ENCODE measurements at places on chromosomes 2 and 18.

DNA sequence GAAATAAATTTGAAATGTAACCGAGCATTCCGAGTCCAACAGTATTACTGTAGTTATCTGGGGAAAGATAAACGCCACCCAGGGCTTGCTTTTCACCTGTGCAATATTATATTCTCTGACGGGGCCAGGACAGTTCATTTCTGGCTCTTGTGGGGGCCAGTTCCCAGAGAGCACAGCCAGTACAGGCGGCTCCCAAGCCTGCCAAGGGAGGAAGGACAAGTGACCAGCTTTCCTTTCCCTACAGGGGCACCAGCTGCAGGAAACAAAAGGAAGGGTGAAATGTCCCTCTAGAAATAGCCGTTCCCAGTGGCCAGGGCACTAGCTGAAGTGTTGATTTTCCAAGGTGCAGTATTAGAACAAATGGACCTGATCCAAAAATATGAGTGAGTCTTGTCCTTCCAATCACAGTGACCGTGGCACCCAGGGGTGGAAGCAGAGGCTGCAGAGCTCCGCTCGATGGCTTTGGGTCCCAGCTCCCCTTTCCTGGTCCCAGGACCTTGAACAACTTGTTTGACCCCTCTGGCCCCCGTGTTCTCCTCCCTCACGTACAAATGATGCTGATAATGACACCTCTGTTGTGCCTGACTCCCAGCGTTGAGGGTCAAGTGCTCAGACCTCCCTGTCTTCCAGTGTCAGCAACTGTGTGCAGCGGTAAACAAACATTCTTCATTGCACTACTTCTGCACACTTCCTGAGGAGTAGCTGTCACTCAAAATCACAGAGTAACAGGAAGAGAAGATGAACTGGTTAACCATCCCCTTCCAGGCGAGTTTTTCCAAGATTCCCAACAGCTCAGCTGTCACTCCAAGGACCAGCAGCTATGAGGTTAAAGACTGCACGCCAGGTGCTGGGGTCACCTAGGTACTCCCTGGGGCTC is 40.9 kb downstream of the GYPC start:
- DNase-seq, result no peak

GRCh38 chr18:65093346-65093745 is 657.5 kb upstream of the CDH7 start:
- DNase-seq, result no peak

- no peak for DNase-seq
Observed at GRCh38 chr2:118750959-118751565, 96.4 kb downstream of the EN1 start.

GRCh38 chr2:39706945-39707344 is 41.2 kb downstream of the TMEM178A start:
- no peak for DNase-seq

DNA sequence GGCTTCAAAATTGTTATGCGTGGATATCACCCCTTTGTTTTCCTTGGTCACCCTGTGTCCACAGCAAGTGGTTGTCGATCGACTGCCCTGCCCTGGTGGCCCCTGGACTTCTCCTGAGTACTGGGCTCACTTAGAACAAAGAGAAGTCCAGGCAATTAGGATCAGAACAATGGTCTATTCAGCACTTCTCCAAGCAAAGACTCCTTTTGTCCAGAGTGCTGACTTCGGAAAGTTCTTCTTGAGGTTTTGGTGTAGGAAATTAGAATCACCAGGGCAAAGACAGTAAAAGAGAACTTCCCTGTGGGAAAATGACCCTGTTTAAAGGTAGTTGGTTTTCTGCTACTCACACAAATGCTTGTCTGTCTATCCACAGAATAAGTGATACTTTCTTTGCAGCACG is 173.9 kb downstream of the FHOD3 start:
- DNase-seq, result no peak

DNA sequence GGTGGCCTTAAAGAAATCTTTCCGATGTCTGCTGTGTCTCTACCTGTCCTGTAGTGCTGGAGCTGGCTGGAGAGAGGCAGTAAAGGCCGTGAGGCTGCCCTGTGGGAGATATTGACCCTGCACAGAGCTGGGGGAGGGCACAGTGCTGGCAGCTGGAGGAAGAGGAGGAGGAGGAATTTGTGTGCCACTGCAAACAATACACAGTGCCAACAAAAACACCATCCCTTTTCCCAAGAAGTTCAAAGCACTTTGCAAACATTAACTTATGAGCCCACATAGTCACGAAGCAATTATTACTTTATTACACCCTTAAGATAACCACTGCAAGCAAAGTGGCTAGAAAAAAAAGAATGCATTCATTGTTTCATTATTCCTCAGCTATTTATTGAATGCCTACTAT is 45.0 kb upstream of the CYTIP start:
- DNase-seq, result no peak

- no peak for DNase-seq
Observed at GRCh38 chr2:73994178-73994831, 9.6 kb downstream of the TET3 start.

DNA sequence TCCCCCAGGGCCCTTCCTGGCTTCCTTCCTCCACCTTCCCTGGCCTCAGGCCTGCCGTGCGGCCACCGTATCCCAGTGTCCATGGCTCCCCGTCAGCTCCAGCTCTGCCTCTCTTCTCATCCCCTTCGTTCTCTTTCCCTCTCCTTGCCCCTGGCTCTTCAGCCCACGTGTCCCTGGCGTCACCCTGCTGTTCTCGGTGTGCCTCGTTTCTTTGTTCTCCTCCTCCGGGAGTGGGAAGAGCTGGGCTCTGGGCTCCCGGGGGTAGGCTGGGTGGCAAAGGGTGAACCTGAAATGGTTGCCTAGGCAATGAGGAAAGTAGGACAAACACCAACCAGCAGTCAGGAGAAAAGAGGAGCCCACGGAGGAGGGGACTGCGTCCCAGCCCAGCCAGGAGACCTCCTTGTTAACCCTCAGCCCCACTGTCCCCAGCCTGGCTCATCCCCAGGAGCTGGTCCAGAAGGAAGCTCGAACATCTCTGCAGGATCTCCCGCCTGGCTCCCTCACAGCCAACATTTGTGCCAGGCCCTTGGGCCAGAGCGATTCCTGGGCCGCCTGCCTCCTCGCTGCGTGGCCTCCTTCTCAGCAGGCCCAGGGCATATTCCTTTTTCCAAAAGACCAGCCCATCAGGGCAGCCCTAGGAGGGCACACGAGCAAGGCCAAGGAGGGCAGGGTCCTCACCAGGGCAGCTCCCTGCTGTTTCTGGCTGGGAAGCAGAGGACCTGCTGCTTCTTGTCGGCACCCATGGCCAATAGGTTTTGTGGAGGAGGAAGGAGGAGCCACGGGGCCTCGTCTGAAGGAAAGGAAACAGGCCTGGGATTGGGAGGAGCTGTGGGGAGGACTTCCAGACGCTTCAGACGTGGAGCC is 30.9 kb upstream of the DNMT3A start:
- DNase-seq, result no peak

GRCh38 chr2:99812426-99812825 is 322.6 kb upstream of the REV1 start:
- DNase-seq, result peak; percentile 53

- peak; percentile 52 for DNase-seq
Observed at GRCh38 chr2:150160058-150160457, 327.4 kb downstream of the RND3 start.

GRCh38 chr2:33498291-33498956 is 22.0 kb downstream of the RASGRP3 start:
- no peak for DNase-seq

GRCh38 chr2:98297817-98298682 is 48.2 kb upstream of the CNGA3 start:
- no peak for DNase-seq

DNA sequence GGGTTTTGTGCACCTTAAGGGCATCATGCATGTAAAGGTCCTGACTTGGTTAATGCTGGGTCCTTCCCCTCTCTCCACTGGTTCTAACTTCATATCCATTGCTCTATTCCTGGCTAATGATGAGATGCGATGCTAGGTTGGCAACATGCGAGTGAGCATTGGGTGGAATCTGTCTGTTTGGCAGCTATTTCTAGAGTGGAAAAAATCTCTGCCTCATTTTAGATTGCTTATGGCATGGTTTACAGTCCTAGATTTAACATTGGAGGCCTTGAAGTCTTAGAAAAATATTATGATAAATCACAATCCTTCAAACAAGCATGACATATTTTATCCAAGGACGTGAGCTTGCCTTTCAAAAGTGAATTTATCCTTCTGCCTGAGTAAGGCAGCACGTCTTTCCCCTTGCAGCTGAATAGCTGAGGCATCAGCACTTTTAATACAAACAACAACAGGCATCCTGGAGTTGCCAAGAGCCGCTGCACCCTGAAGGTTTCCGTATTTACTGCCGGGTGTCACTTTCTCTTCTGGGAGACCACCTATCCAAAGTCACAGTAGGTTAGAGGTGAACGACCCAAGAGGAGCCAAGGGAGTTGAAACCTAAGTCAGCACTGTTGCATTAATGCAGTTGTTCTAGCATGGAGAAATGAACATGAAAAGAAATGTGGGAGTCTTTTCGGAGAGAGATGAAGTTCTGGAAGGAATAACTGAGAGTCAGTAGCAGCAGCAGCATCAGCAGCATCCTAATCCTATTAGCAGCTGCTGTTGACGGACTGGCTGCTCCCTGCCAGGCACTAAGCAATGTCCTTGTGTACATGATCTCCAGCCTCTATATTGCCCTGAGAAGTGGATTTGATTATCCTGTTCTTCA is 78.4 kb downstream of the MAPK4 start:
- DNase-seq, result no peak

- DNase-seq, result no peak
Observed at GRCh38 chr2:218717262-218717661, 6.6 kb downstream of the TTLL4 start.

DNA sequence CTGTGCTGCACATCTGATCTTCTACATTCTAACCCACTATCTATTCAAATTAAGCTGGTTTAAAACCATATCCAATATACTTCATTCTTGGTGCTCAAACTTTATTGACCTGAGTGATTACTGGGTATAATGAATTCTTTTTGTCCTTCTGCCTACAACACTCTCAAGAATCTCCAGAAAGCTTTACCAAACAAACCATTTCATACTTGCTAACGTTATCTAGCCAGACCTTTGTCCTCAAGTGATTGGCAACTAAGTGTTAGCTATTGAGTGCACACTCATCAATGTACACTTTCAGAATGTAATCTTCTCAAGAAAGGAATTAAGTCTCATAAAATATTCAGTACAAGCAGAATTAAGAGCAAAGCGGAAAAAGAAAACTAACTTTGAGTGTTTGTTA is 1.4 kb downstream of the SUCLG1 start:
- DNase-seq, result no peak

GRCh38 chr18:62716619-62717168 is 1.4 kb downstream of the PHLPP1 start:
- no peak for DNase-seq

DNA sequence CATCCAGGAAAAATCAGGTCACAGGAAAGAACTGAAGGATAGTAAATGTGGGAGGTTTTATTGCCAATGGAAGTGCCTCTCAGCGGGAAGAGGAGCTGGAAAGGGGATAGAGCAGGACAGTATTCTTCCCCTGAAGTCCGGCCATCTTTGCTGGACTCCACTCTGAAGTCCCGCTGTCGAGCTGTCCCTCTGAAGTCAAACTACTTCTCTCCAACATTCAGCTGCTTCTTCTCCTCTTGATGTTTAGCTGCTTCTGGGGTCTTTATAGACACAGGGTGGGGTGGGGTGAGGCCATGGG is 23.5 kb upstream of the SLC39A10 start:
- DNase-seq, result no peak

DNA sequence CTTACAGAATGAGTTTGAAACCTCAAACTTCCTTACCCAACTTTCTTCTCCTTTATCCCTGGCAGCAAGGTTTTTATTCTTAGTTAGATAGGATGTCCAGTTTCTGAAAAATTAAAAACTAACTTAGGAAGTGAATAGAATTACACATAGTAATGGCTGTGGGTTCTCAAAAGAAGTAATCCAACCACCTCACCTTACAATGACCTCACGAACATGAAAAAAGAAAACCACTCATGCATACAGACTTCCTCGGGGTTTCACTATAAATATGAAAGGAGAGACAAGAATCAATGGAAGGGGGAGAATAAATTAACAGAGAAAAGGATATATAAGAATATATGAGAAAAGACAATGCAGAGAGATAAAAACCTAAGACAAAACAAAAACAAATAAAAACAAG is 1044.3 kb upstream of the KLHL29 start:
- no peak for DNase-seq

- DNase-seq, result no peak
Observed at GRCh38 chr18:35474884-35475283, 22.9 kb downstream of the INO80C start.

GRCh38 chr2:51011254-51011653 is 20.7 kb downstream of the NRXN1 start:
- DNase-seq, result no peak

DNA sequence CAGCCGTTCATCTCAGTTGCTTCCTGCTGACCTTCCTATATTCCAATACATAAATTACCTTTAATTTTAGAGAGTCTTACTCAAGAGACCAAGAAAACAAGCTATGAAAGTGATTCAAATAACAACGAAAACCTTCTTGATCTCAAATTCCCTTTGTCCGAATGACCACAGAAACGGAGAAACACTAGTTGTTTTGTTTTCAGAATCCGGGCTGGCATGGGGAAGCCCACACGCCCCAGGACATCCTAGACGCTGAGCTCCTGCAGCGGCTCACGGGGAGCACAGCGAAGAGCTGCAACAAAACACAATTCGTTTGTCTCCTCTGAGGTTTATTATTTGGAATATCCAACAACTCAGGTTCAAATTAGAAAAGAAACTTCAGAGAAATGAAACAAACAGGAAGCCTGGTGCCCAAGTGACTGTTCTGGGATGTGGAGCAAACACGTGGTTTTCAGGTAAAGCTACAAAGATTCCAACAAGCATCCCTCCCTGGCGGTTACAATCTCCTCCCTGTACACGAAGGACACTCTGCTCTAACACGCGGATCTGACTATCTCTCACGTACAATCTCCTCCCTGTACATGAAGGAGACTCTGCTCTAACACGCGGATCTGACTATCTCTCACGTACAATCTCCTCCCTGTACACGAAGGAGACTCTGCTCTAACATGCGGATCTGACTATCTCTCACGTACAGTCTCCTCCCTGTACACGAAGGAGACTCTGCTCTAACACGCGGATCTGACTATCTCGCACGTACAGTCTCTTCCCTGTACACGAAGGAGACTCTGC is 237.5 kb downstream of the TWIST2 start:
- no peak for DNase-seq

DNA sequence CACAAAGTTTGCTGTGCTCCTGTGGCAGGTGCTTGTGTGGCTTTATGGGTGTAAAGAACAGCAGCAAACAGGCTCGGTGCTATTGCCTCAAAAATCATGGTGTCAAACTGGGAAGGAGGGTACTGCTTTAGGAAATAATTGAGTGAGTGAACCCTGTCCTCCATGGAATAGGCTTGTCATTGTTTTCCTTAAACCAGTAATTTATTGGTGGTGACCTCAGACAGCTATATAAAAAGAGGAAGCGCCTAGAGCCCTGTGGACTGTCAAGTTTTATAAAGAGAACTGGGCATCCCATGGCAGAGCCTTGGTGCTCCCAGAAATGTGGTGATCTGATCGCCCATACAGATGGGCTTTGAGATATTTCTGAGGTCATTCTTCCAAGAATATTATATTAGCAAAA is 4.7 kb upstream of the CXCR4 start:
- no peak for DNase-seq
